ENCODE measurements at places on chromosomes 5 and 9.

GRCh38 chr9:2823227-2823626 is 20.7 kb downstream of the PUM3 start:
- no peak for DNase-seq

DNA sequence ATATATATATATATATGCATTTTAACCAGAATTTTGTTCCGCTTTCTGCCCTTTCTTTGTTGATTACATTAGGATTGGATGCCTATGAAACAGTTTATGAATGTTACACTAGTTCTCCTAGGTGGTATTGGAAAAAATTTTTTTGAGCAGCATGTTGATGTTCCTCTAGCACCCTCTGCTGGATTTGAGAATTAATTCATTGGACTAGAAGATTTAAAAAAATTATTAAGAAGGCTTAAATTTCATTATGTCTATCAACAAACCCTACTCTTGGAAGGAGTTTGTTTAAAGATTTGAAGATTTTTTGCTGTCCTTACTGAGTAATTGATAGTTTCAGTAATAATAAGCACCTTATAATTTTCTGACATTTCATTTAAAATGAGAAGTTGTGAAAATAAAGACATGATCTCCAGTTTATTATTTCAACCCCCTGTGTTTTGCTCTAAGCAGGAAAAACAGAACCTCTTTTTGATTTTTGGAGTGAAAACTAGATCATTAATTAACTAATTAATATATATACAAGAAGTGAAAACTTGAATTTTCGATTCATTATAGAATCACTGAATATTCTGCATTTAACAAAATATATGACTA is 89.6 kb downstream of the CCDC171 start:
- no peak for DNase-seq

- DNase-seq: no peak
Observed at GRCh38 chr5:163079618-163080017, 357.8 kb upstream of the CCNG1 start.

- no peak for DNase-seq
Observed at GRCh38 chr9:116927726-116928125, 240.6 kb downstream of the TRIM32 start.

- DNase-seq: no peak
Observed at GRCh38 chr5:83306572-83307241, 164.8 kb upstream of the VCAN start.

DNA sequence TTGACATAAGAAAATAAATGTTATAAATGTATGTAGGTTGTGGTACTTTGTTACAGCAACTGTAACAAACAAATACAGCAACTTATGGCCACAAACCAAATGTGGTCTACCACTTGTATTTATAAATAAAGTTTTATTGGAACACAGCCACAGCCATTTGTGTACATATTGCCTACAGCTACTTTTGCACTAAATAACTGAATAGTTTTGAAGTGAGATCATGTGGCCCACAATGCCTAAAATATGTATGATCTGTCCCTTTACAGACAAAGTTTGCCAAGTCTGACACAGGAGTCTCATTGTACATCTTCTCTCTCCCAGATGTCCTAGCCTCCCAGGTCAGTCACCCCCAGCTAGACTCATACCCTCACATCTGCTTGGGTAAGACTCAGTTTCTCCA is 283.6 kb upstream of the PRDM9 start:
- no peak for DNase-seq

DNA sequence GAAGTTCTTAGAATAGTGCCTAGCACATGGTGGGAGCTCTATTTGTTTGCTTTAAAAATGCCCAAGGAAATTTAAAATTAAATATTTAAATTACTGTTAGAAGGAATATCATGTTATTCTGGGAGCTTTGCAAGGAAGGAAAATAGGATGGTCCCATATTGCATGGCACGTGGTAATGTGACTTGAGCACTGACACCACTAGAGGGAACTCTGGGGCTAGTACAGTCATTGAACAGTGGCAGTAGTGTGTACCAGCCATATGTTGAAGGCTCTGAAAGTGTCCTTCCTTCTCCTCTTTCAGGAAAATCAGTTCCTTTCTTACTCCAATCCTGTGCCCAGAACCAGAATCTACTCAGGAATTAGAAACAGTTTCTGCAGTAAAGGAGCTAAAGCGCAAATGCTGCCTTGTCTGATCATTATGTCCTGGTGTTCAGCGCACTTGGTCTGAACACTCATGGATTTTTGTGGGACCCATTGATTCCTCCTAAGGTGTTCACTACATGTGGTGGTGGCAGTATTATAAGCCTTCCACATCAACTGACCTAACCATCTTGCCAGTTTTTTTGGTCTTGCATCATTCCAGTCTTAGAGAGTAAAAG is 54.1 kb downstream of the GDA start:
- DNase-seq: no peak

- DNase-seq: no peak
Observed at GRCh38 chr5:173473288-173473687, 143.2 kb downstream of the BOD1 start.

DNA sequence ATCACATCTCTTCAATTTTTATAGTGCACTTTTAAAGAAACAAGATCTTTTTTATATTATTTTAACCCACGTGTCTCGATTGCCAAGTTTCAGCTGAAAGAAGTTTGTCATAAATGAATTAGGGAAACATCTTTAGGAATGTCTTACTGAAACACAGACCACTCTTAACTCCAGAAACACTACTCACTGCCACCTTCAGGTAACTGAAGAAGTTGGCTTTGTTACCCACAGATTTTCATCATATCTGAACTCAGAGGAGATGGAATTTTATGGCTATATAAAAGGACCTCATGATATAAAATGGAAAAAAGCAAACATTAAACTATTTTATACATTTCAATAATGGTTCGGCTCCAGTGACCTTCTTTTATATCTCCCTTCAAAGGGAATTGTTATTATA is 158.0 kb downstream of the SEMA5A start:
- DNase-seq: no peak

DNA sequence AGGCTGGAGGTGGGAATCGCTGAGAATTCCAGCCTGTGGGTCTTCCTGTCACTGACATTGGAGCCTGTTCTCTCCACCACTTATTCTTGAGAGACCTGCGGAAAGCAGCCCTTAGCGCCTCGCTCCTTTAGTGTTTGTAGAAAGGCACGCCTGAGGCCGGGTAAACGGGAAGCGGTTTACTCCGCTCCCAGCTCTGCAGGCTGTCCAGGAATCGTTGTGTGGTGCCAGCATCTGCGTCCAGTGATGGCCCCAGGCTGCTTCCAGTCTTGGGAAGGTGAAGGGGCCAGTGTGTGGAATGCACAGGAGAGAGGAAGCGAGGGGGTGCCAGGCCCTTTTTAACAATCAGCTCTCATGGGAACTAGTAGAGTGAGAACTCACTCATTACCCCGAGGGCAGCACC is 44.6 kb upstream of the FCN2 start:
- DNase-seq: no peak

- no peak for DNase-seq
Observed at GRCh38 chr5:23522553-23522952, 15.1 kb downstream of the PRDM9 start.

DNA sequence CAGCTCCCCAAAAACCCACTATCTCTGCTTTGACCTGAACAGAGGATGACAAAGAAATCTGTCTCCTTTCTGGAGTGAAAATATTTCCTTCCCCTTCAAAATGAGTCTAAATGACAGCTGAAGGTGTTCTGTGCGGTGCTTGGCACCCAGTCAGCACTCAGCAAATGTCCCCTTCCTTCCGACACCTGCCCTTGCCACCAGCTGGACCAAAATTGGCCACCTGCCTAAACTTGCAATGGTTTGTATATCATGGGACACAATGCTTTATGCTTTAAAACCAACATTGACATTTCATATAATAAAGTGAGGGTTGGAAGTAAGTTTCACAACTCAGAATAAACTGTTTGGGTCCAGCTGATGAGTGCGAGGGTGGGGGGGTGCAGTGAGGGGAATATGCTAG is 7.5 kb upstream of the TTC1 start:
- DNase-seq: no peak

DNA sequence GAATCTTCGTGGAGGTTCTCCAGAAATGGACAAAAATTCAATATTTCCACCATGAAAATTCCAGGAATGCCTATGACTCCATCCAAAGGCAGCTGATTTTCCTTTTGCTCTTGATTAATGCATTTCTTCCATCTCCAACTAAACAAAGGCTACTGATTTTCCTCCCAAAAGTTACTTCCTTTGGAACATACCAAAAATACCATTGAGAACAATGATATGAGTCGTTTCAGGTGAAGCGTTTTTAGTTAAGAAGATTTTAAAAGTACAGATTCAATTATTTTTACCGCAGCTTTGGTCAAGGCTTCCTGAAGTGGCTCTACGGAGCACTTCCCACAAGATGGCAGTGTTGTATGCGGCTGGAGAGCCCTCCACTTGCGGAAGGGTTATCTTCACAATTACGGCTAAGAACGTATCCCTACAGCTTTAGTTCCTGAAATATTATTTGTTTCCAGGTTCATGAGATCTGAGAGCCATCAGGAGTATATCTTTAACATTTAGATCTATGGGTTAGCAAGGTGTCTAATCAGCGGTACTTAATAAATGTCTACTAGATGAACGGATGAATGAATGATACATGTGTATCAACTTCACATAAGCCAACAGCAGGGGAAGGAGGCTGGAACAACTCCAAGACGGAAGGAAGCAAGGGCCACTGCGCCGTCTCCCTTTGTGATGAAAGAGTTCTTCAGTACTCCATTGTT is 35.9 kb upstream of the ARSB start:
- DNase-seq: peak; percentile 7

DNA sequence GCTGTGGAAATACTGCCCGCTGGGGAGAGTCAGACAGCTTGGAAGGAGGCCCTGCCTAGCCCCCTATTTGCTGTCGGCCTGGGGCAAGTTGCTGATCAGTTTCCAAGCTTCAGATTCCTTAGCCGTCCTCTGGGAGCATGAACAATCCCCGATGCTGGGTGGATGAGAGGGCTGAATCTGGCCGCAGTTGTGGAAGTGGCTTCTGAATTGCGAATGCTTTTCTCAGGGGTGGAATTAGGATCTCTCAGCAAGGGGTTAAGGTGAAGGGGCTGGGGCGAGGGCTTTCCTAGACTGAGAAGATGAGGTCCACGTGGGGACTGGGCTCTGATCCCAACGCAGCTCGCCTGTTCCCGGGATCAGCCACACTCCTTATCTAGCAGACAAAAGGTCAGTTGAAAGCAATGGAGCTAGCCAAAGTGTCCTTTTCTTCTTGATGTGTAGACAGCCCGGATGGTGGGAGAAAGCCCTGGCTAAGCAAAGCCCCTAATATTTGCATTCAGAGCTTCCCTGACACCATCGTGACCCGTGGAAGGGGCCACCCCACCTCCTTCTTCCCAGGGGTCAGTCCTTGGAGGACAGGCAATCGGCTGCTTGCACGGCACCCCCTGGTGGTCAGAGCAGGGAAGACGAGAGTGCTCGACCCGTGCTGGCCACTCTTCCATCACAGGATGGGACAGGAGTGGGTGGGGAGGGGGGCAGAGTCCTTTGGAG is 54.9 kb downstream of the COL15A1 start:
- peak; percentile 40 for DNase-seq

DNA sequence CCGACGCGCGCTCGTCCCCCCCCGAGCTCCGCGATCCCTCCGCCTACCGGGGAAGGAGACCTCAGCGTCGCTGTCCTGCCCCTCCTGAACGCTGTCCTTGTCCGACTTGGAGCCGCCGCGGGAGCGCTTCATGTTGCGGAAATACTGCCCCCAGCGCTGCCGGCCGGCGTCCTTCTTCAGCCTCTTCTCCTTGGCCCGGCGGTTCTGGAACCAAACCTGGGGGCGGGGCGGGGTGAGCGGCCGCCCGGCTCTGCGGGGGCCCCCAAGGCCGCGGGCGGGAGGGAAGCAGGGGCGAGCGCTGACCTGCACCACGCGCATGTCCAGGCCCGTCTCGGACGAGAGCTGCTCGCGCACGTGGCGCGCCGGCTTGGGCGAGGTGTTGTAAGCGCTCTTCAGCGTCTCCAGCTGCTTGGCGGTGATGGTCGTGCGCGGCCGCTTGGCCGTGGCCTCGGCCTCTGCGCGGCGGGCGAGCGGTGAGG is 6.3 kb downstream of the LHX3 start:
- DNase-seq: no peak

DNA sequence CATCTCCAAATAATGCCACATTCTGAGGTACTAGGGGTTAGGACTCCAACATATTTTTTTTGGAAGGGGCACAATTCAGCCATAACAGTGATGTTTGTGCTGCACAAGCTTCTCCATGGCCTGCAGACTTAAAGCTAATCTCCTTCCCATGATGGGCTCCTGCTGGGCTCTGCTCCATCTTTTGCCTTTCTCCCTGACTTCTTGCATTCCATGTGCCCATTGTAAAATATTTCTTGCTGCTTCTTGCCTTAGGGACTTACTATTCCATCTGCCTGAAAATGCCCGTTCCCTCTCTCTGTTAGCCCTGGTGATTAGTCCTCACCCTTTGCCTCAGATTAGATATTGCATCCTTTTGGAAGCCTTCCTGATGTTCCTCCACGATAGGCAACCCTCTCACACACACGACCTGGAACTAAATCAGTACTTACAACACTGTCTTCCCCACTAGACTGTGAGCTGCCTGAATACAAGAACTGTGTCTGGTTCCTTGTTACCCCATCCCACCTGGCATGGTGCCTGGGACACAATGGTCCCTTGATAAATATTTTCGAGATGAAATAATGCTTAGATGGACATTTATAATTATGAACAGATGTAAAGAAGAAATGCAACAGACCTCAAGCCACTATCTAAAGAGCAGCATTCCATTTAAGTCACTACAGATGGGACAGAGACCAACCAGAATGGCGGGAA is 33.5 kb downstream of the OR1J1 start:
- DNase-seq: no peak

- DNase-seq: no peak
Observed at GRCh38 chr9:134222018-134222573, 57.7 kb upstream of the RNU6ATAC start.

DNA sequence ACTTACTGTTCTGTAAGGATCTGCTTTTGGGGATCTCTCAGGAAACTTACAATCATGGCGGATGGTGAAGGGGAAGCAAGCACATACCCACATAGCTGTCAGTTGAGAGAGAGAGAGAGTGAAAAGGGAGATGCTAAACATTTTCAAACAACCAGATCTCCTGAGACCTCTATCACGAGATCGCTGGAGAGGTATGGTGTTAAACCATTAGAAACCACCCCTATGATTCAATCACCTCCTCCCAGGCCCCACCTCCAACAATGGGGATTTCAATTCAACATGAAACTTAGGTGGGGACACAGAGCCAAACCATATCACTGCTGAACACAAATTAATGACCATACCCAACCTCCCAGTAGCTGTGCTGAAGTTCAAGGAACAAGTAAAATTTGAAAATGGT is 48.2 kb upstream of the PRDM9 start:
- DNase-seq: no peak

DNA sequence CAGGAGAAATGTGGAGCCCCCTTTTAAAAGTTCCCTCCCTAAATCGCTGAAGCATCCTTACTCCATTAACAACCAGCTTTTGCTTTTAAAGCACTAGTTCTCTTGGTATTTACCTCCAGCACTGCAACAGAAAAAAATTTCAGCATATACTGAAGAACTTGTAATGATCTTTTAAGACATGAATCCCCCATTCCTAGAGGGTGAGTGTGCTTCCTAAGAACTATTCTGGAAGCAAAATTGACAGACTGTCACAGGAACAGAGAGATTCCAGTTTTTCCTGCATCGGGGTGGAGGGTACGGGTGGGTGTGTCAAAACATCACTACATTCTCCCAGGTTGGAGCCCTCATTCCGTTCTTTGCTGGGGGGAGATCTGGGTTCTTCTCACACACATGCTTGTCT is 151.9 kb downstream of the EBF1 start:
- no peak for DNase-seq
